ENCODE measurements at places on chromosomes 5 and 9. TPM values are rescaled to one million over a fixed set of nuclear protein-coding genes. Genes with fewer than 3 reads are reported as not detected.

Gene SLC25A46
- 115 TPM for total RNA-seq

Gene SLIT3
- 3.0 TPM for total RNA-seq

Gene RAB3C
- total RNA-seq = 33.9 TPM

Gene DOCK2
- total RNA-seq = 2.0 TPM

Gene KIAA0825
- total RNA-seq = 25.1 TPM

Gene ANKRD18A
- total RNA-seq = 1.2 TPM

Gene PLPP7
- total RNA-seq = 5.2 TPM

Gene TAF11L5
- total RNA-seq = not detected

Gene TMED9
- 33.2 TPM for total RNA-seq

Gene MRPS2
- 12.5 TPM for total RNA-seq

Gene CBY3
- not detected for total RNA-seq

Measured in temporal lobe (tissue), 4 donors.